ENCODE measurements at places on chromosomes 5 and 9.
A peak's percentile ranks its signal among the peaks of the same experiment; 100 is the strongest.

DNA sequence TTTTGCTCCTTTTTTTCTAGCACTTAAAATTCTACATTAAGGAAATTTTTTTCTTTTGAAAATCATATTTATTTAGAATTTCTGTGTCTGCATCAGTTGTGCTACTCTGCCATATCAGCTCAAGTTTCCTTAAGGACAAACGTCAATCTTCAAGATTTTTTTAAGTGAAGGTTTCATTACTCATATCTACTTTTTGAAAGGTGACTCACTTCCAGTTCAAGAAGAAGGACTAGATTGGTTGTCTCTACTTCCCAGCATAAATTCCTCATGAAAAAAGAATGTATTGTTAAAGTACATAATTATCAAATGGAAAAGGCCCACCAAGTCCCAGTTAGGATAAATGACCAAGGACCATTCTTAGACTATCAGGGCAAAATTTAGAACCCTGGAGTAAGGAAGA lies 626.5 kb downstream of the DMRTA1 start:
- H3K4me1 ChIP-seq = peaks cover 6% of the 10 kb centered on the region
- no peaks in the 10 kb centered on the region for H3K27me3 ChIP-seq
- H3K4me3 ChIP-seq = no peak overlapping the region
- H3K27ac ChIP-seq = no peak overlapping the region

- H3K4me1 ChIP-seq = peaks cover 17% of the 10 kb centered on the region
- peaks cover 2% of the 10 kb centered on the region for H3K27me3 ChIP-seq
- no peak overlapping the region for H3K27ac ChIP-seq
- no peak overlapping the region for H3K4me3 ChIP-seq
Measured at GRCh38 chr9:20302197-20302596, 320.1 kb downstream of the MLLT3 start.

GRCh38 chr5:82018462-82018861 lies 46.6 kb downstream of the ATG10 start:
- H3K36me3 ChIP-seq = peaks cover 8% of the 10 kb centered on the region
- H3K4me1 ChIP-seq = no peaks in the 10 kb centered on the region
- no peaks in the 10 kb centered on the region for H3K27me3 ChIP-seq
- no peak overlapping the region for H3K4me3 ChIP-seq
- no peak overlapping the region for H3K27ac ChIP-seq

DNA sequence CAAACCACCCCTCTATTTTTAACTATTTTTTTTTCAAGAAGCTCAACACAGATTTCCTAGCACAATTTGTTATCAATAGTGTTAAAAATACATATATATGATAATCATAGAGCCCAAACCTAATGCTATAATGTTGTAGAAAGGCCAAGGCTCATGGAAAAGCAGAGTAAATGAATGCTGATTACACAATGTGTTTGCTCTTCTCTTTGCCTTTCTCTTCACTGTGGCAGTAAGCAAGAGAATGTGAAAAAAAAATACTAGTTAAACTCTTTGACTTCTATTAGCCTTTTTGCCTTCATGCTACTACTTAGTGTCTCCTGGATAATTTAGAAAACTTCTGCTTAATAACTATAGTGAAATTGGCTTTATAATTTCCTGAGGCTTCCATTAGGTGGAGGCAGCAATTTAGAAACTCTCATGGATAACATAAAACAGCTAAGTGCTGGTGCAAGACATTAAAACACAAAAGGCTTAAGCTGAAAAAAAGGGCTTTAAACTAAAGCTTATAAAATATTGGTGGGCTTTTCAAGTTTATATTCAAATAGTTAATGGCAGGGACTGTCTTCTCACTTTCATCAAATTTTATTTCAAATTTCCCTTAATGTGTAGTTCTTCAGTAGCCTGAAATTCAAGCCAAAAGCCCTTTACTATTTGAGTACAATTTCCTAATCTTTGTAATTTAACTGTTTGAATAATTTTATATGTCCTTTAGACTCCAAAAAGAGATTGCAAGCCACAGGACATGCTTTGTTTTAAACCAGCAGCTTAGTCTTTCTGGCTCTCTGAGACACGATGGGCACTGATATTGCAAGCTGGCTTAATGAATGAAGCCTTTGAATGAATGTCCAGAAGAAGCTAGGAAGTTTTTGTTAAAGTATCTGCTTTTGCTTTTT lies 2031.8 kb upstream of the CDH6 start:
- H3K27ac ChIP-seq = no peak overlapping the region
- H3K27me3 ChIP-seq = no peaks in the 10 kb centered on the region
- H3K4me3 ChIP-seq = no peak overlapping the region
- DNase-seq = no peak
- H3K36me3 ChIP-seq = no peaks in the 10 kb centered on the region

GRCh38 chr5:153907170-153907775 lies 131.4 kb downstream of the FAM114A2 start:
- no peak for DNase-seq
- H3K36me3 ChIP-seq = no peaks in the 10 kb centered on the region
- peaks cover 32% of the 10 kb centered on the region for H3K4me1 ChIP-seq
- no peak overlapping the region for H3K4me3 ChIP-seq
- H3K27me3 ChIP-seq = no peaks in the 10 kb centered on the region

- H3K27ac ChIP-seq = peak overlapping the region; percentile 92
- H3K36me3 ChIP-seq = no peaks in the 10 kb centered on the region
- peak overlapping the region; percentile 60 for H3K4me3 ChIP-seq
- peaks cover 69% of the 10 kb centered on the region for H3K4me1 ChIP-seq
- peak; percentile 81 for DNase-seq
- no peaks in the 10 kb centered on the region for H3K27me3 ChIP-seq
Measured at GRCh38 chr9:78676623-78677022, 379.7 kb downstream of the PSAT1 start.

Measured in HFFc6 (cell line).